Posterior cingulate gyrus (tissue), 11 donors: ENCODE measurements at places on chromosomes 6 and 20.
A peak's percentile ranks its signal among the peaks of the same experiment; 100 is the strongest.

- DNase-seq, result no peak
Observed at GRCh38 chr6:26394289-26394688, 7.8 kb upstream of the BTN3A1 start.

GRCh38 chr6:158157064-158157764 lies 10.8 kb downstream of the SERAC1 start:
- no peak for DNase-seq

DNA sequence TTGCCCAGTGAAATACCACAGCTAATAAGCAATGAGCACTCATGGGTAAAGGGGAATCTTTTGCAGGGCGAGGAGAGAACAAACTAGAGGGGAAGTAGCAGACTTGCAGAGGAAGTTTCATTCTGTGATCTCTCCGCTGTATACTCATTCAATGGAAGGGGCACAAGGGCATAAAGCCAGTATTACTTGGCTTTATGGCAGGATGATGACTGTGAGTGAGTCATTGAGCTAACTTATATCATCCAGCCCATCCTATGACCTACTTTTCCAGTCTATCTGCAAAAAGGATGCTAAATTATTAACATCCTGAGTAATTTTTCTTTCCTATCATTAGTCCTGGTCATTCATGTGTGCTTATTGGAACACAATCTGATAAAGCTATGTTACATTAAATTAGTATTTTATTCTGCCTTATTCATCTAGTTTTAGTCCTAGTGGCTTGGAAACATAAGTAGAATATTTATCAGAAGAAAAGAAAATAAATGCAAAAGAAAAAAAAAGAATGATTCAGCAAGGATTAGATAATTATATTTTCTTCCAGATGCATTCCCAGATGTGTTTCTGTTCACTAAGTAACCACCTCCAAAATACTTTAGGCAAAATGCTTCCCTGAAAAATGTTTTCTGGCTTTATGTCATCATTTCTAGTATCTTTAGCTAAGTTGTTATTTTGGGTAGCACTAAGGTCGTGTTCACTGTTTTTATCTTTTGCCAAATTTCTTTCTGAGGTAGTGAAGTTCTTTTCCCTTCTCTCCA lies 471.7 kb downstream of the CDKAL1 start:
- DNase-seq, result no peak

GRCh38 chr6:5083307-5083583 lies 1.9 kb upstream of the PPP1R3G start:
- no peak for DNase-seq

GRCh38 chr20:20432618-20433286 lies 64.8 kb downstream of the INSM1 start:
- DNase-seq, result no peak

- no peak for DNase-seq
Observed at GRCh38 chr6:113953346-113953745, 17.6 kb downstream of the HDAC2 start.

- DNase-seq, result no peak
Observed at GRCh38 chr6:119526561-119527230, 177.1 kb upstream of the MAN1A1 start.

- DNase-seq, result no peak
Observed at GRCh38 chr20:41242807-41243206, 74.7 kb downstream of the ZHX3 start.

DNA sequence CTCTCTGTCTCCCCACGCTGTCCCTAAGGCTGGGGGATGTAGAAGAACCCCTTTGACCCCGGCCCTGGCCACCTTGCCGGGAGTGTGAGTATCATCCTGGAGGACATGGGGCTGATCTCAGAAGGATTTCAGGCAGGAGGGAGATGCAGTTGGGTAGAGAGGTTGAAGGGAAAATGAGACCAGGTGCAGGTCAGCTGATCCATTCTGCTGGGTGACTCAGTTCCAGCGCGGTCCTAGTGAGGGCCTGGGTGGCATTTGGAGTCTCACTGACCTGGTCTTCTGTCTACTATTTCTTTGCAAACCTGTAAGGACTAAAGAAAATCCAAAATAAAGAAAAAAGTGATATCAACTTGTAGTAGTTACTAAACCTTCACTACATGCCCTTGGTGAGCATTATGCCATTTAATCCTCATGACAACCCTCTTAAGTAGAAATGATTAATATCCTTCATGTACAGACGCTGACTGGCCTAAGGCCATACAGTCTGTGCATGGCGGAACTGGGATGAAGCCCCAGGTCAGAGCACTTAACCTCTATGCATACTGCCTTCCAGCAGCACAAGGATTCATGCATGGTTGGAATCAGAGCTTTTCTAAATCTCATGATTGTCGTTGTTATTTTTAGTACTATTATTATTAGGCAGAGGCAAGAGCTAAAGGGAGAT lies 106.3 kb downstream of the ZDHHC14 start:
- DNase-seq, result no peak

GRCh38 chr6:160730911-160731310 lies 28.9 kb downstream of the PLG start:
- no peak for DNase-seq

- DNase-seq, result no peak
Observed at GRCh38 chr6:129908858-129909257, 47.7 kb upstream of the TMEM244 start.

- DNase-seq, result no peak
Observed at GRCh38 chr20:257419-257818, at the start of gene DEFB132. Gene DEFB132, plus strand, starts transcription at chr20:257724. Its CDS starts 55 bp downstream, at chr20:257779.

DNA sequence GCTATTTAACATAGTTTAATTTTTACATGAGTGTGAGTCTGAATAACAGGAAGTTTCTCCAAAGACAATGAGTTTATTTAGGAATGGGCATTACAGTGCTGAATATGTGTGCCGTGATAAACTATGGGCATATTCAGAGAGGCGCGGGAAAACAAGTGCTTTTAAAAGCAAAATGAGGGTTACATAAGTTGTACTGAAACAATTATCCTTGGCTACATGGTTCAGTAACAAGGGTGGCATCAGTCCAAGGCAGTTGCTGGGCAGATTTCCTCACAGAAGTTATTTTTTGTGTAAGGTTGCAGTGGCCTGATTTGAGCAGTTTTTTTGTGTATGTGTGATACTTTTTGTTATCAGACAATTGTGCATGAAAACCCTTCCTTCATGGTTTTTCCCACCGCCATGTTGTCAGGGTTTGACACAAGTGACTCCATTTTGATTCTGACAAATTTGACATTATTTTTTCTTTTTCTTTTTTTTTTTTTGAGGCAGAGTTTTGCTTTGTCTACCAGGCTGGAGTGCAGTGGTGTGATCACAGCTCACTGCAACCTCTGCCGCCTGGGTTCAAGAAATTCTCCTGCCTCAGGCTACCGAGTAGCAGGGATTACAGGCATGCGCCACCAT lies 22.3 kb upstream of the PXDC1 start:
- DNase-seq, result no peak

DNA sequence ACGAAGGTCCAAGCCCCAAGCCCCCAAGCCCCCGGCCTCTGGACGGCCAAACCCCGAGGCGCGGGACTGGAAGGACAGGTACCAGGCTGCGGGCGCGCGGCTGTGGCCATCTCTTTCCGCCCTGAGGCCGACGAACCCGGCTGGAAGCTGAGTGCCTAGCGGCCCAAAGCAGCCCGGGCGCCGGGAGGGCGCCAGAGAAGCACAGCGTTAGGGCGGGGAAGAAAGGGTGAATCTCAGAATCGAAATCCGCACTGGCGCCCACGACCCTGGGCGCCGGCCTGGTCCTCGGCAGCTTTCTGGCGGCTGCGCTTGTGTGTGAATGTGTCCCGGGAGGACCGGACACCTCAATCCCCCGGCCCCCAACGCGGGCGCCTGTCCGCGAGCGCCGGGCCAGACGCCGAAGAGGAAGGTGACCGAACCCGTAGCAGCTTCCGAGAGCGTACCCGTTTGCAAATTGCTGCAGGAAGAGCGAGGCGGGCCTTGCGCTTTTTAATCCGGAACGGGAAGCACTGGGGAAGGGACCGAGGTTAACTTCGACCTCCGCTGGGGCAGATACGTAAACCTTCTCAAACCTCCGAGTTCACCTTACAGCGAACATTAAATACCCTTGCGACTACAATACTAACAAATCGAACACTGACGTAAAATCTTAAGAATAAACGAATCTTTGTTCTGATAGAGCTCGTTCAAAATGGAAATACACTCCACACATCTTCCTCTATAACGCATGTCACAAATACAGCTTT lies 2.9 kb downstream of the NRN1 start:
- DNase-seq, result peak; percentile 89

- peak; percentile 34 for DNase-seq
Observed at GRCh38 chr6:161922631-161923119, 648.8 kb upstream of the AGPAT4 start.

DNA sequence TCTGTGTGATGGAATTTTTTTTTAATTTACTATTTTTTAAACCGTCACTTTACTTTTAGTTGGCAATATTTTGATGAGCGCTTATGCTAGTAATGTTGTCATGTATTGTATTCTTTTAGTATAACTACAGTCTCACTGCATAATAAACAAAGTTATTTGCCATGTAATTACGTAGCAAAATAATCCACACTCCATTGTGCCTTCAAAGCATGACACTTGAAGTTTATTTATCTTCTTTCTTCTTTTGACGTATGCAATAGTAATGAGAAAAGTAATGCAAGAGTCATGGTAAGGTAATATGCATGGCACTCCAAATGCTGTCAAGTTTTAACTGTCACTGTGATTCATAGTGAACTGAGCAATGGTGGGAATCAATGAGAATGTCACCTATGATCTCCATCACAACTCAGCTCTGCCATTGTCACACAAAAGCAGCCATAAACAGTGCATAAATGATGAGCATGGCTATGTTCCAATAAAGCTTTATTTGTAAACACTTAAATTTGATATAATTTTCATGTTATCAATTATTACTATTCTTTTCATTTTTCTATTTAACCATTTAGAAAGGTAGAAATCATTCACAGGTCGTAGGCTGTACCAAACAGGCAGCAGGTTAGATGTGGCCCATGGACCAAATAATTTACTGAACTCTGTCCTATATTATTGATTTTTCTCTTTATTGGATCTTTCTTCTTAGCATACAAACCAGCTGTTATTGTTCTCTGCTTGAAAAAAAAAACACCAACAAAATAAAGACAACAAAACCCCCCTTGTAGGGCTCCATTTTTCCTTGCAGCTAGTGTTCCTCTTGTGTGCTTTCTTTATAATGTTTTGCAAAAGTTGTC lies 27.1 kb downstream of the RNF217 start:
- no peak for DNase-seq

GRCh38 chr20:50565871-50566270 lies 55.7 kb downstream of the PTPN1 start:
- no peak for DNase-seq

GRCh38 chr6:33419580-33420490 lies at the start of gene SYNGAP1:
Gene SYNGAP1, plus strand, starts transcription at chr6:33420065. Its CDS starts 200 bp downstream, at chr6:33420265.
- DNase-seq, result peak; percentile 70

DNA sequence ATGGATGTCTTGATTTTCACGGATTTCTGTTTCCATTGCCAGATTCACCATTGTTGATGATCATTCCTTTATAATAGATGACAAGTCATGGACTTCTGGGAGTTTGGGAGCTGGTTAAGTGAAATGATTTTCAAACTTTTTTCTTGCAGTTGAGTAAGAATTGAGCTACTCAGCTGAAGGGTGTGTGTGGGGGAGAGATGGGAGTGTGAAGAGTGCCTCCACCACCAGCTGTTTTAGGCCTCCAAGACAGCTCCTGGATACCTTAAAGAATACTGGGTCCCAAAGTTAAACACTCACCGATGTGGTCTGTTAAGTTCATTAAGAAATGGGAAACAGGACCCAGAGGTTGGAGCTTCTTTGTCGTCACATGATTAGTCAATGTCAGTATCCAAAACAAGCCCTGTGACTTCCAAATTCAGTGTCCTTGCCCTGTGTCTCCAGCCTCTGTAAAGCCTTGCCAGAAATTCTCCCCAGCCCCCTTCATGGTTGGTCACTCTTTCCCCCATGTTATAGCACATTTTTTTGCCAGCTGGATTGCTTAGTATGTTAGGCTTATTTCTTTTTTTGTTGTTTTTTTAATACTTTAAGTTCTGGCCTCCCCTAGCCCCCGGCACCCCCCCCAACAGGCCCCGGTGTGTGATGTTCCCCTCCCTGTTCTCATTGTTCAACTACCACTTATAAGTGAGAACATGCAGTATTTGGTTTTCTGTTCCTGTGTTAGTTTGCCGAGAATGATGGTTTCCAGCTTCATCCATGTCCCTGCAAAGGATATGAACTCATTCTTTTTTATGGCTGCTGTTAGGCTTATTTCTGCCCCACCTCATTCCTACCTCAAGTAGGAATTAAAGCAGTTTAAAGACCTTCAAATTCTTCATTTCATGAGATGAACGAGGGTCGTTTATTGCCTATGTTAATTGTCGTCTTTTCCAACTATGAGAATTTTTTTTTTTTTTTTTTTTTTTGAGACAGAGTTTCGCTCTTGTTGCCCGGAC lies 26.9 kb downstream of the BICRAL start:
- no peak for DNase-seq

GRCh38 chr20:53073636-53074415 lies 101.7 kb downstream of the TSHZ2 start:
- no peak for DNase-seq

- no peak for DNase-seq
Observed at GRCh38 chr20:46218656-46219055, 89.6 kb downstream of the CDH22 start.

DNA sequence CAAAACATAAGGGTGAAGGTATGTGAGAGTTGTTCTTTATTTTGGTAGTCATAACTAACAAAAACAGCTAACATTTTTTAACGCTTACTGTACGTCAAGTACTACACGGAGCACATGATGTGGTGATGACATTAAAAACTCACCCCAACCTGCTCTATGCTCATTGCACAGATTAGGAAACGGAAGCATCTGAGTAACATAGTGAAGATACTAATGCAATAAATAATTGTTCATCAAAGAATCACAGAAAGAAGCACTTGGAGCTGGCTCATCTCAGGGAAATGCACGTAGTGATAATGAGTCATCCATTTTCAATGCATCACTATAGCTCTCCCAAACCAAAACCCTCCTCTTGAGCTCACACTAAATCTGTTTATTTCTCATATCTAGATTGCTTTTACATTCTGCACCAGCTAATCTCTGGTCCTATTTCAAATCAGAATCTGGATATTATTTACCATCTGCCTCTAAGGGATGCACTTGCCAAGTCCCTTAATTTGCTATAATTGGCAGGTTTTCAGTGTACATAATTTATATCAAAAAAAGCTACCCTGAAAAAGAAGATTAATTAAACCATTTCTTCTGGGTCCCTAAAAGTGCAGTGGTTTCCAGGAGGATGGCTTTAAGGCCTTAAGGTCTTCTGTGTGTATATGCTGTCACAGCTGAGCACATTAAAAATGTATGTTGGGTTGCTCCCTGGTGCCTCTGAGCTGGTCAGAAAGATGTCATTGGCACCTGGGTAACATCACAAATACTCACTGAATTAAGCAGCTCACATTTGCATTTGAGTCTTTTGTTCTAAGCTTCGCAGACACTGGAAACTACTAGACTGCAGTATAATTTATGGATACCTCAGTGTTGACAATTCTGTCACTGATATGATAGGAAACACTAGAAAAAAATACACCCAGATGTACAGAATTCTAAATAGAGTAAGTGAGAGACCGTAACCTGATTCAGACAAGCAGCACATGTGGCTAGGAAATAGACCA lies 677.4 kb upstream of the CITED2 start:
- no peak for DNase-seq

- peak; percentile 40 for DNase-seq
Observed at GRCh38 chr20:38806855-38807655, 1.6 kb downstream of the PPP1R16B start.

DNA sequence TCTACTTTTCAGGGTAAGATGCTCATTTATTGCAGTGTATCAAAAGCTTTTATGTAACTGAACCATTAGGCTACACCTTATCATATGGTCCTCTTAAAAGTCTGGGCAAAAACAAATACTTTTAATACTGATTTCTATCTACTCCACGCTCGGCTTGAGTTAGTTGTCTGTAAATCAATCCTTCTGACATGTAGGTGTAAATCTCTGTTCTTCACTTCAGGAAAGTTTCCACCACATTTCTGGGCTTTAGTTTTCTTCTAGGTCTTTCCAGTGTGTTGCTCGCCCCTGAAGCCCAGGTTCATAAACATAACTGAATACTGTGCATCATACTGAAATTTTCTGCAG lies 89.2 kb upstream of the RNF217 start:
- DNase-seq, result no peak
